ENCODE measurements at places on chromosomes 7 and 10.

- DNase-seq, result no peak
Observed at GRCh38 chr7:34655384-34655783, 2.6 kb upstream of the NPSR1 start.

DNA sequence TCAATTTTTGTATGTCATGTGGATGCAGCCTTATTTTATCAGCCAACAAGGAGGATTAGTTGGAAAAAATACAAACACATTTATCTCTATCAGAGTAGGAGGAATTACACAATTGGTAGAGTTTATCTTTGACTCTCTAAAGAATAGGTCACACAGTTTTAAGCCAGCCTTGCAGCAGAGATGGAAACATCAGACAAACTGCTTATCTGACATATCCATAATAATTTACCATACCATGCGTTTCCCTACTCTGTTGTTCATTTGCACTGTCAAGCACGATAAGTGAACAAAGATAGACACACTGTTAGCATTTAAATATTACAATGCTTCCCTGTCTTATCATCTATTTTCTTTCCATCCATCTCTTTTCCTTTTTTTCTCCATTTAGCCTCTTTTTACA, 283.7 kb upstream of the SMIM30 start:
- no peak for DNase-seq

DNA sequence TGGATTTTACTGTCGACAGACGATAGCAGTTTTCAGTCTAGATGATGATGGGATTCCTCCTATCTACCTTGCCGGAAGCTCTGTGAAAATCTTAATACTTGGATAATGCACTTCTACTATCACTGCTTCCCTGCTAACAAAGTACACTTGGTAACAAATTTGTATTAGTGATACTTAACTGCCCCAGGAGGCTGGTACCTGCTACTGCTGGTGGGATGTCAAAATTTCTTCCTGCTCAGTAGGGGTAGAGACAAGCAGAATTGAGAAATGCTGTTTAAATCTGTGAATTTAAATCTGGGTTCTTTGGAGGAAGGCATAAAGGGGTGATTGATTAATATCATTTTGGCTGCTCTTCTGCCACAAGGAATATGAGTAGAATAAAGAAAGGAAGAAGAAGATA, 99.8 kb upstream of the STRIP2 start:
- DNase-seq, result no peak

GRCh38 chr7:116661865-116662264, 10.1 kb upstream of the MET start:
- DNase-seq, result no peak

DNA sequence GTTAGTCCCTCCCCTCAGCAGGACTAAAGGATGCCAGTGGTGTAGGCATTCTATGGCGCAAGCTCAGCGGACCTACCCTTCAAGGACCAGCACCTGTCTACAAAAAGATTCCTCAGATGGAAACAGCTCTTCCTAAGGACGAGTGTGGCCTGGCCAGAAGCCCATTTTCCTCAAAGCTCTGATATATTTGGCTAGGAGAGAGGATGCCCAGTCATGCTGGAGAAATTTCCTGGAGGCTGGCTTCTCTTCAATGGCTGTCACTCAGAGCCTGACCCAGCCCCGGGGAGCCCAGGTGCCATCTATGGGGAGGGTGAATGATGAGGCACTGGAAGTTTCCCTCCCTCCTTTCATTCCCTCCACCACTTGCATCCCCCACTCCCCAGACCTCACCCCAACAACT, 111.5 kb downstream of the PLXNA4 start:
- no peak for DNase-seq

- no peak for DNase-seq
Observed at GRCh38 chr7:116727432-116728009, 55.5 kb downstream of the MET start.

- no peak for DNase-seq
Observed at GRCh38 chr10:97800474-97800873, 28.7 kb upstream of the SFRP5 start.

DNA sequence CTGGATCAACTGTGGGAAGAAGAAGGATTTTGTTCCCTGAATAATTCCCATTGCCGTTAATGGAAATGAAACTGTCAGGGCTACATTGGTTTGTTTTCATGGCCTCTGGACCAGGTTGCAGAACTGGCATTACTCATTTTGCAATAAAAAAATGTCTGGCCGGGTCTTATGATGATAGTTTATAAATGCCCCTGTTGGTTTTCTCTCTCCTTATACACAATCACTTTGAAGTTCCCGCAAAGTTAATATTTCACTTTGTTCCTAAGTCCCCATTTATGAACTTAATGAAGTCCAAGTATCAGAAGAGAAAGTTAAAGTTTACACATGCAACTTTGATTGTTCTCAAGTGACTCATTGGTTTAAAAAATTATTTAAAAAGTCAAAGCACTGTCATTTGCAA, 150.7 kb upstream of the PRR15 start:
- DNase-seq, result no peak

- DNase-seq, result no peak
Observed at GRCh38 chr10:71740069-71740653, 20.6 kb upstream of the C10orf105 start.

DNA sequence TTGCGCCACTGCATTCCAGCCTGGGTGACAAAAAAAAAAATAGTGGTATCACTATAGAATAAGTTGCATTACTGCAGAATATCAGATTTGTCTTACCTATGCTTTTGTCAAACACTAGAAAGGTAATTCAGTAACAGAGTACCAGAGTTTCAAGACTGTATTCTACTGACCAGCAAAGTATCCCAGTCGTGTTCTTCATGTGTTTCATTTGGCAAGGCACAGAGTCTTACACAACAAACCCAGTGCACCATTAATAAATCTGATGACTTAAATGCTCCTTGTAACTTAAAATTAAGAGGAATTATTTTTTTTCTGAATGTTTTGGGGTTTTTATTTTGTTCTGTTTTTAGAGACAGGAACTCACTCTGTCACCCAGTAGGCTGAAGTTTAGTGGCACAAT, 34.4 kb upstream of the PBLD start:
- no peak for DNase-seq

DNA sequence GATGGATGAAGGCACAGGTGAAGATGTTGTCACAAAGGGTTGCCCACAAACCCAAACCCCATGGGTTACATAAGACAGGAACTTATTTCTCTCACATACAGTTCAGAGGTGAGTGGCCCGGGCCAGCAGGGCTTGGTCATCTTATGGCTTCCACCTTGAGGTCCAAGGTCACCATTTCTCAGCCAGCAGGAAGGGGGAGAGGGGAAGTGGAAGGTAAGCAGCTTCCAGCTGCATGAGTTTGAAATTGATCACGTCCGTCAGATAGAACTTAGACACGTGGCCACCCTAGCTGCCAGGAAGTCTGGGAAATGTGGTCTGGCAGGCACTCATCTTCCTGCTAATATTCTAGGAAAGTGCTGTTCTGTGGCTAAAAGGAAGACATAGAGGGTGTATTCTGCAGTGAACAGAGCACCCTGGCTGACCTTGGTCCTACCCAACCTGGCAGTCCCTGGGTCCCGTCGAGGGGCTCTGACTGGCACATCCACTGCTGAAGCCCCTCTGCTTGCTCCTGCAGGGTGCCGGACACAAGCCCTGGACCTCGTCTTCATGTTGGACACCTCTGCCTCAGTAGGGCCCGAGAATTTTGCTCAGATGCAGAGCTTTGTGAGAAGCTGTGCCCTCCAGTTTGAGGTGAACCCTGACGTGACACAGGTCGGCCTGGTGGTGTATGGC, 49.5 kb downstream of the VWA2 start:
- DNase-seq, result no peak

- DNase-seq, result no peak
Observed at GRCh38 chr7:123665157-123665556, 9.5 kb downstream of the LMOD2 start.

- no peak for DNase-seq
Observed at GRCh38 chr7:82210416-82211184, 233.0 kb downstream of the CACNA2D1 start.

DNA sequence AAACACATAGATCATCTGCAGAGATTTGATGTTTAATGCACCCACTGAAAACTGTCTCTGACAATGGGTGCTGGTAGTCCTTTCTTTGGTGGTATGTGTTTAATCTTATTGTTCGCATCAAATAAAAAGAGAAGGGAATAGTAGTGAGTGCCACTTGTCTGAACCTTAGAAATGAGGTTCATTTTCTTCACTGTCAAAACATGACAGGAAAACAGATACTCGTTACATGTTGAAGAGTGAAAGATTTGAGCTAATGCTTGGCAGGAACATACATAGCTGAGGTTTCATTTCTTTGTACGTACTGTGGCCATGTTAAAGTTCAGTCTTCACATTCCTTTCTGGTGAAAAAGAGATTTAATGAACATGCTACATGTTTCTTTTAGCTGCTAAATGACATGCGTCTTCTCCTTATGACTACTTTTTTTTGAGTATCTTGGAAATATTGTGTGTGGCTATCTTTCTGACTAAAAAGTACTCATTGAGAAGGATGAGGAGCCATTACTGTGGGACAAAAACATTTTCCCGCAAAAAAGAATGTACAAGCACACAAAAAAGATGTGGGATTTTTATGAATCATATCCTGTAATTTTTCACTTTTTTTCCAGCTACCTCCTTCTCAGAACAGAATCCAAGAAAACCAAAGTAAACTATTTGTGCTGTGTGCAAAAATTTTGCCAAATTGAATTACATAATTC, 108.0 kb downstream of the TWIST1 start:
- no peak for DNase-seq

Measured in esophagus squamous epithelium (tissue), 5 donors.